ENCODE measurements at places on chromosomes 6 and 20.

GRCh38 chr6:47822856-47823554 lies 41.2 kb downstream of the OPN5 start:
- no peak for DNase-seq

GRCh38 chr6:41257369-41258195 lies 28.9 kb downstream of the TREM1 start:
- no peak for DNase-seq

GRCh38 chr6:128482642-128483041 lies 37.8 kb downstream of the PTPRK start:
- no peak for DNase-seq

- no peak for DNase-seq
These were observed 120.4 kb downstream of the TPBG start for GRCh38 chr6:82484001-82484400.

DNA sequence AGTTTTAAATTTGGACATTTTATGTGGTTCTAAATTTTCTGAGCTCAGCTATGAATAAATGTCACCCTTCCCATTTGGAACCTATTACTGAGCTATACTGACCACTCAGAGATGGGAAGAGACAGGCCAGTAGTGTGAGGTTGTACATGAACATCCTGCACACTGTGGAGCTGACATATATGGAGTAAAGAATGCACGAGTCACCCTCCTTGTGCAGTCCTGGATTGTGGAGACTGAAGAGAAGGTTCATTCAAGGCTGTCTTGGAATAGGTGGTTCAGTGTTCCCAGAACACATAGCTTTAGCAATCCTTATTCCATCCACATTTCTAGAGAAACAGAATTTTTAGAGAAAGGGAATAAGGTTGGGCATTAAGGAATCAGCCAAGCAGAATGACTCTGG lies 50.3 kb upstream of the OGFRL1 start:
- DNase-seq, result no peak

GRCh38 chr20:62363920-62364851 lies 2.9 kb downstream of the LAMA5 start:
- DNase-seq, result no peak

Measured in T-cell (primary cell).